ENCODE measurements at places on chromosomes 2 and 18.

DNA sequence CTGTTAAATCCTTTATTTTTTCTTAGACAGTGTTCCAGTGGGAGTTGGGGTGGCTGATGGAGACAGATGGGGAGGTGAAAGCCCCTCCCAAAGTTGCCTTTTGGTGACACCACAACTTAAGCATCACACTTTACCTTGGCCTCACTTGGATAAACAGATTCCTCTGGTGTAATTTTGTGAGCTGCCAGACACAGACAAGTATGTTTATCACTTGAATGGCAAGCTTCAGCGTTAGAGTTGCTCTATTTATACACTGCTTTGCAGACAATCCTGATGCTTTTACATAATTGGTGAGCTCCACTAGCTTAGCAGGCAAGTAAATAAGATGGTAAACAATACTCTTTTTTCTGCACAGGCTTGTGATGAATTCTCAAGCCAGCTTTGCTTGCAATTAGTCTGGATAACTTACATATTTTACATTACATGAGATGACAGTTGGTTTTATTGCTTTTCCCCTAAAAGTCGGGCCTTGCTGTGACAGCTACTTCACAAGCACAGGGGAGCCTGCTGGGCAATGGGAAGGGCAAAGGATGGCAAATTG is 226.2 kb downstream of the SLC8A1 start:
- DNase-seq, result no peak

DNA sequence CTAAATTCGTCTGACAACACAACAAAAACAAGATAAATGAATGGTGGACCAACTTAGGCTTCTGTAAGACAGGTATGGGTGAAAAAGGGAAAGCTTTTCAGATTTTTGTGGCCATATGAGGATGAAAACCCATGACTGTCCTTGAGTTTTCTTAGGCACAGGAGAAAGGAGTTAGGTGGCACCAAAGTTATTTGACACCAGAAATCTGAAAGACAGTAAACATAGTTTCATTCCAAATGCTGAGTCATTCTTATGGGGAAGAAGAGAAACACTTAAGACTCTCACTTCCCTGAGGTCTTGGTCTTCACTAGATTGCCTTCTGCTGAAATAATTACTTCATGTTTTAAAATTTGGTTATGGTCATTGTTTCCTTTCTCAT is 5.2 kb upstream of the GPD2 start:
- no peak for DNase-seq

GRCh38 chr18:8952769-8953760 is 149.4 kb upstream of the NDUFV2 start:
- peak; percentile 89 for DNase-seq

DNA sequence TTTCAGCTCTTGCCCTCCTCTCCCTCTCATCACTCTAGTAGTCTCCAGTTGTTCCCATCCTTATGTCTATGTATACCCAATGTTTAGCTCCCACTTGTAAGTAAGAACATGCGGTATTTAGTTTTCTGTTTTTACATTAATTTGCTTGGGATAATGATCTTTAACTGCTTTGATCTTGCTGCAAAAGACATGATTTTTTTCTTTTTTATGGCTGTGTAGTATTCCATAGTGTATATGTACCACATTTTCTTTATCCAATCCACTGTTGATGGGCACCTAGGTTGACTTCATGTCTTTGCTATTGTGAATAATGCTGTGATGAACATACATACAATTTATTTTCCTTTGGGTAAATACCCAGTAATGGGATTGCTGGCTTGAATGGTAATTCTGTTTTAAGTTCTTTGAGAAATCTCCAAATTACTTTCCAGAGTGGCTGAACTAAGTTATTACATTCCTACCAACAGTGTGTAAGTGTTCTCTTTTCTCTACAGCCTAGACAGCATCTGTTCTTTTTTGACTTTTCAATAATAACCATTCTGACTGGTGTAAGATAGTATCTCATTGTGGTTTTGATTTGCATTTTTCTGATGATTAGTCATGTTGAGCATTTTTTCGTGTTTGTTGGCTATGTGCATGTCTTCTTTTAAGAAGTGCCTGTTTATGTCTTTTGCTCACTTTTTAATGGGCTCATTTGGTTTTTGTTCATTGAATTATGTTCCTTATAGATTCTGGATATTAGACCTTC is 179.6 kb upstream of the SLC39A10 start:
- DNase-seq, result no peak

DNA sequence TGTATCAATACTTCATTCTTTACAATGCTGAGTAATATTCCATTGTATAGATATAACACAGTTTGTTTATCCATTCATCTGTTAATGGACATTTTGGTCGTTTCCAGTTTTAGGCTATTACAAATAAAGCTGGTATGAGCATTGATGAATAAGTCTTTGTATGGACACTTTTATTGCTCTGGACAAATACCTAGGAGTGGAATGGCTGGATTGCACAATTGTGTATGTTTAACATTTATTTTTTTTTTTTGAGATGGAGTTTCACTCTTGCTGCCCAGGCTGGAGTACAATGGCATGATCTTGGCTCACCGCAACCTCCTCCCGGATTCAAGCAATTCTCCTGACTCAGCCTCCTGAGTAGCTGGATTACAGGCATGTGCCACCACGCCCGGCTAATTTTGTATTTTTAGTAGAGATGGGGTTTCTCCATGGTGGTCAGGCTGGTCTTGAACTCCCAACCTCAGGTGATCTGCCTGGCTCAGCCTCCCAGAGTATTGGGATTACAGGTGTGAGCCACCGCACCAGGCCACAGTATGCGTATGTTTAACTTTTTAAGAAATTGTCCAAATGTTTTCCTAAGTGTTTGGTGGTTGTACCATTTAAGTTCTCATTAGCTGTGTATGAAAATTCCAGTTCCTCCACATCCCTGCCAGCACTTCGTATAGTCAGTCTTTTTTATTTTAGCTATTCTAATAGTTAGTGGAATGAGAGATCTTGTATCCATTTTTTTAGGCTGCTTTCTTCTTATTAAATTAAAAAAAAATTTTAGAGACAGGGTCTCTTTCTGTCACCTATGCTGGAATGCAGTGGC is 194.9 kb upstream of the HAAO start:
- DNase-seq, result peak; percentile 92

- no peak for DNase-seq
Observed at GRCh38 chr2:113976277-113976928, 86.5 kb downstream of the ACTR3 start.

GRCh38 chr2:238699307-238700116 is 148.4 kb upstream of the TWIST2 start:
- no peak for DNase-seq

DNA sequence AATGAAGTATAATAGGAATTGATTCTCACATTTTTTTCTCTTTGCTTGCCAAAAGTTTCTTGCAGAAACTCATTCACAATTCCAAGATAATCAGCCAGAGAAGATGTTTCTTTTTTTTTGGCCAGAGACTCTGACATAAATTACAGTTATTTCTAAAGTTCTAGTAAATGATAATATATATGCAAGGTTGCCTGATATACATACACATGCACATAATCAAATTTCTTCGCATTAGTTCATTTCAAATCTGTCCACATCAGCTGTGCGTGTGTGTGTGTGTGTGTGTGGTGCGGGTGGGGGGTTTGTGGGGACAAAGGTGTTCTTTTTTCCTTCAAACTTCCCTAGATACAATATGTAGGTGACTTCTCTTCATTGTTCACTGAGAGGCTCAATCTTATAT is 33.2 kb downstream of the OSGEPL1 start:
- DNase-seq, result no peak

DNA sequence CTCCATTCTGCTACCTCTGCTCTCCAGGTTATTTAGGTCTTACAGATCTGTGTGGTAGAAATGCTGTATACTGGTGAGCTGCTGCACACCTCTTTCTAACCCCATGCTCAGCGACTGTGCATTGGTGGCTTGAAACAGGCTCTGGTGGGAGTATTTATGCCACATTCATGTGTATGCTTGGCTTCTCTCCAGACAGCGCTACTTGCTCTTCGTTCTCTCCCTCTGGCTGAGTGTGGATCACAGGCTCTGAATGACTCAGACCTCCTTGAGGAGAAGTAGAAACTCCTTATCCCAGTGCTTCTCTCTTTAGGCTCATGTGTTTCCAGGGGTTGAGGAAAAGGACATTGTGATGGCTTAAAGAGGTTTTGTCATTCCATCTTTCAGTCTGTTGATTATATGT is 54.9 kb downstream of the FHOD3 start:
- peak; percentile 37 for DNase-seq

- DNase-seq, result no peak
Observed at GRCh38 chr2:72993147-72993932, 76.0 kb downstream of the EMX1 start.

DNA sequence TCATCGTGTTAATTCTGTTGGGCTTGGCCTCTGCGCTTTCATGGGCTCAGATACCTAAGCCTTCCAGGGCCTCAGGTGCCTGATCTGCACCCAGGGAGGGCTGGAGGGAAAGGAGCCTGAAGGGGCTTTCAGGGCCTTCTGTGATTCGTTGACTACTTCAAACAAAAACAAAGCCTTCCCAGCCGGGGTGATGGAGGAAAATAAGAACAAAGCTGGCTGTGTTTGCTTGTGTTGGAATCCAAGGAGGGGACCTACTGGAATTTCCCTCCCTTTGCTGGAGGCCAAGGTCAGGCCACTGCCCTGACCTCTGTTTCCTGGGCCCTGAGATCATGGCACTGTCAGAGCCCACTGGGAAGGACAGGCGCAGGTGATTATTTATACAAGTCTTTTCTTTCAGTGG is 135.3 kb downstream of the KLHL29 start:
- DNase-seq, result no peak

DNA sequence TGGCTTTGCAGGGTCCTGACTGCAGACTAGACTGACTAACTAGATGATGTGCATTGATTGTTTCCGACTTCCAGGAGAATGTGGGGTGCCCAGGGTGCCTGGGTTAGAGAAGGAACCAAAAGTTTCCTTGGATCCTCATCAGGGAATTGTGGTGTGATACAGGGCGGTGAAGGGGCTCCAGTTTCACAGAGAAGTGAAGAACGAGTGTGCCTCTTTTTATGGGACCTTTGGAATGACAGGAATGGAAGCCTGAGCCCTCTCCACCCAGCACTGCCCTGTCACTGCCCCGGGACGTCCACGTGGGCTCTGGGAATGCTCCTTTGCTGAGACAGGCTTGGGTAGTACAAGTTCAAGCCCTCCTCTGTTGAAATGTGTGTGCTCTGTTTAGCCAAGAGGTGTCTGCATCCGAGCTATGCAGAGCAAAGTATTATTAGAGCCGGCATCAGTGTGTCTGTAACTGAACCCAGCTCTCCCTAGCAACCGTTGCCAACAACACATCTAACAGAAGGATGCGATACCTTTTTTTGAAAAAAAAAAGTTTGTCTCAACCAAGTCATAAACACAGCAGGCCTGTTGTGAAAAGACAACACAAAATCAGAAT is 183.6 kb downstream of the SMAD7 start:
- no peak for DNase-seq

DNA sequence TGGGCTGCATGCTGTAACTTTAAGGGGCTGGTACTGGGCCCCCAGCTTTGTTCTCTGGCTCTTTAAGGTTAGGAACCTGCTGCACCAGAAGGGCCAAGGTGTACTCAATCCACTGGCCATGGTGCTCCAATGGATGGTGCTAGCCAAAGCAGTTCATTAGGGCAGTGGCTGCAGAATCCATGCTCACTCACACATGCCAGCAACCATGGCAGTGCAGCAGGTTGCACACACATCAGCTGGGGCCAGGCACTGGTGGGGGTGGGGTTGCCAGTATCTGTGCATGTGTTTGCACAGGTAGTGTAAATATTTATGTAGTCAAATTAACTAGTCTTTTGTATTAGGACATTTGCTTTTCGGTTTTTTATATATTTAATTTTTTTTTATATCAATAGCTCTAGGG is 228.3 kb upstream of the EPC2 start:
- DNase-seq, result no peak

- DNase-seq, result no peak
Observed at GRCh38 chr2:199259671-199260070, 198.1 kb downstream of the SATB2 start.

DNA sequence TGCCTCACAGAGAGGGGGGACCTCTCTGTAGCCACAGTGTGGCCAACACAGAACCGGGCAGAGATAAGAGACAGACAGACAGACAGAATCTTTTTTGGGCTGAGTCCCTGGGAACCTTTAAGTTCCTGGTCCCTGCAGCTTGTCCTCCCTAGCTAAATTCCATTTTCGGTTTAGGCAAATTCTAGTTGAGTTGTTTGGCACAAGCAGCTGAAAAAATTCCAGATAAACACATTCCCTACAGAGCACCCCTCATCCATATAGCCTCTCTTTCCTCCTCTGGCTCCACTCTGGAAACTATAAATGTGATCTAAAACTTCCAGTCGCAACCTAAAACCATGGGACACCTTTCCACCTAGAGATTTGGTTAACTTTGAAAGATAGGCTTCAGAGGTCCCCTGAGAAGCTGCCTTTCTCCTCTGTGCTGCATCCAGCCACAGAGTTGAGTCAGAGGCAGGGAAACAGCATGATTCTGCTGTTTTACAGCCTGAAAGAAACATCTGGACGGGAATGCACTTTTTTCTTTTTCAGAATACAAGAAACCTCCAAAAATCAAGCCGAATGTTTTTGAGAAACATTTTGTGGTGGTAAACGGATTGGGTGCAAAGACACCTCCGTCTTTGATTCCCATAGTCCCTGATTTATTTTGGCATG is 30.9 kb downstream of the SLC4A3 start:
- peak; percentile 45 for DNase-seq

DNA sequence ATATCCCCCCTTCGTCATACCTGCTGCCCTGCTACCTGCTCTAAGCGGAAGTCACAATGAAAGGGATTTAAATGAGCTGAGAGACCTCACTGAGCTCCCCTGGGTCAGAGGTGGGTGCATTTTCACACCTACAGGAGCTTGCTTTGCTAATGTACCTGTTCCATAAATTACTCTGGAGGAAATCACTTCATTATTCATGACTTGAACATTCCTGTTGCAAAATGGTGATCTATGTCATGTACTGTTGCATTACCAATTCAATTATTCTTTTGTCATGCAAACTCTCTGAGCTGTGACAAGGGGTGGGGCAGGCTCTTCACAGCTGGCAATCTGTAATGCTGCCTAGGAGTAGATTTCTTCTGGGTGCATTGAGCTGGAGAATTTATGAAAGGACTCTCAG is 761.3 kb downstream of the TSN start:
- DNase-seq, result no peak

Data from MG63 (cell line).